ENCODE measurements at places on chromosomes 5 and 9.

- DNase-seq, result no peak
Observed at GRCh38 chr9:124784509-124784908, 7.6 kb downstream of the OLFML2A start.

GRCh38 chr5:73488806-73489205 lies 9.4 kb upstream of the BTF3 start:
- no peak for DNase-seq

- no peak for DNase-seq
Observed at GRCh38 chr9:125969462-125969861, 222.3 kb downstream of the PBX3 start.

DNA sequence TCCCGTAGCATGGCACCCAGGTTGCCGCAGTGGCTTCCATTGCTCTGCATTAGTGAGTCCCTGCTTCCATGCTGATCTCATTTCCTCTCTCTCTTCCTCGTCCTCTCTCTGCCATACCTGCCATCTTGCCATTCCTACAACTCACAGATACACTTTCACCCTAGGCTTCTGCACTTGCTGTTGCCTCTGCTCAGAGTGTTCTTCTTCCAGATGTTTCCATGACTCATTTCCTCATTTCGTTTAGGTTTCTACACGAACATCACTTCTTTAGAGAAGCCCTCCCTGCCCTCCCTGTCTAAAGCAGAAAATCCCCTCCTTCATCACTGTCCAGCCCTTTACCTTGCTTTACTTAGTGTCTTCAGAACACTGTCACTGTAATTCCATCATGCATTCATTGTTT lies 115.2 kb upstream of the WWC1 start:
- DNase-seq, result no peak

Measured in activated naive CD8-positive, alpha-beta T cell treated with anti-CD3 and anti-CD28 coated beads, Interleukin-2, amount 50 U/mL, for 16 hours (primary cell).